GF-D8 (cell line): ENCODE measurements at places on chromosomes 5 and 9.

GRCh38 chr9:34499076-34499475 is 23.7 kb downstream of the ENHO start:
- DNase-seq = no peak

DNA sequence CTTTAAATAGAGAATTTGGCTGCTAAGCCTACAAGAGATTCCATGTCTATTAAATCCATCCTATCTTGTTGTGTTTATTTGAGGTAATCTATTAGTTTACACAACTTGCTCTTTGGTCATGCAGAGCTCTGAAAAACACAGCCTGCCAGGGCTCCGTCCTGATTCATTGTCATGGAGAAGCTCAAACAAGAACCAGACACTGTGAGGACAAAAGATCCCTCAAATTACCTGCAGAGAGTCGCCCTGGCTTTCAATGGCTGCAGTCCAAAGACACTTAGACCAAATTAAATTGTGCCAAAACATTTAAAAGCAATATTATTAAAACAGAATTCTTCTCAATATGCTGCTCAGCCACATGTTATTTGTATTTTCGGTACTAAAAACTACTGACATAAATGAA is 60.1 kb downstream of the CDH18 start:
- no peak for DNase-seq

DNA sequence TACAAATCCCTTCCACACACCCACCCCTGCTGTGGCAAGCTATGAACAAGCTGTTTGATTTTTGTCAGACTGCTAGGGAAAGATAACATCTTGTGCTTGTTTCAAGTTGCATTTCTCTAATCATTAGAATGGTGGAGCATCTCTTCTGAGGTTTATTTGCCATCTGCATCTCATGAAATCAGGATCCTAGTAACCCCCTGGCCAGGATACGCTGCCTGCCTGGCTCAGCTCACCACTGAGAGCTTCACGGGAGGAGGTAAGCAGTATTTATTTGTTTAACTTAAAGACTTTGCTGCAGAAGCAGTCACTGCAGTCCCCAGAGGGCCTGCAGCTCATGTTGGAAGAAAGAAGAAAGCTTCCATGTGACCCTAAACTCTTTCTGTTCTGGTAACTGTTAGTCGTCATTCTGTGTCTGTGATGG is 83.3 kb upstream of the CXCL14 start:
- DNase-seq = no peak

DNA sequence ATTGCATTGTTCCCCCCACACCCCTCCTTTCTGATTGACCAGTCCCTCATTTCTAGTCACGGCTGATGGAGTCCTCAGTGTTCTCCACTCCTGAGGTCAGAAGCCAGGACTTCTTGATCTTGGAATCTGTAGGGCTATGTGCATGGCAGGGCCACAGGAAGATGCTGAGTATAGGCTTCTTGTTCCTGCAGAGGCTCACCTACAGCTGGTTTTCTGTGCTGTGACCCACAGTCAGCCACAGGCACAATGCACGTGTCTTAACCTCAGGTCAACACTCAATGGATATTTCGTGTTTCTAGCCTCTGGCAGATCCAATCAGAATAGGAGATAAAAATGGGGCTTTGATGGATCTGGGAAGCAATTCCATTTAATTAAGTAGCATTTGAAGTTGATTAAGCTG is 14.3 kb upstream of the CXCL14 start:
- no peak for DNase-seq

- no peak for DNase-seq
Observed at GRCh38 chr5:180950291-180950949, 38.2 kb upstream of the BTNL3 start.

GRCh38 chr9:103992938-103993579 is 101.0 kb upstream of the SMC2 start:
- DNase-seq = no peak

GRCh38 chr5:132477784-132478365 is 12.7 kb downstream of the IRF1 start:
- DNase-seq = no peak

DNA sequence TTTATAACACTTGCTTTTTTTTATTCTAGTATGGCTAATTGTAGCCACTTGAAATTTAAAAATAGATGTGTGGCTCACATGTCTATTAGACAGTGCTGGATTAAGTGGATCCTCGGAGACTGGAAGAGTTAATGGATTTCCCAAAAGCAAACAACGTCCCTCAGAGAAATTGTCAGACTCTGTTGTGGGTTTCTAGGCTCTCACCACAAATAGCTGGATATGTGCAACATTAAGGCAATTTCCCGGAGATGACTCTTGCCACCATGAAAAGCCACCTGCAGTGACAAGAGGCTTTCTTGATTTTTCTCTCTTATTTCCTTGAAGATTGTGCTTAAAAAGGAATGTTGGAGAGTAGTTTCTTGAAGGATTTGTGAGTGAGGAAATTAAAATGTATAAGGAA is 43.2 kb downstream of the TMEM167A start:
- no peak for DNase-seq

DNA sequence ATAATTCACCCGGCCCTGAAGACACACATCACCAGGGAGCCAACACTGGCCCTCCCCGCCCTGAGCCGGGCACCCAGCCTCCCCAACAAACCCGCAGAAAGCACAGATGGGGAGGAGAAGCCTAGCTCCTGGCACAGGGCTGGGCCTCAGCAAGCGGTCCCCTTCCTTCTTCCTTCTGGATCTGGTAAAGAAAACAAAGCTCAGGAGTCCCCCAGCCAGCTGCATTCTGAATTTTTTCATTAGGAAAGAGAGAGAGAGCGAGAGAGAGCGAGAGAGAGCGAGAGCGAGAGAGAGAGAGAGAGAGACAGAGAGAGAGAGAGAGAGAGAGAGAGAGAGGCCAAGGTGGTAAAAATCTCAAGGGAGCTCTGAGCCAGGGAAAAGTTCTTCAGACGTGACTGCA is 195.7 kb downstream of the CRB2 start:
- no peak for DNase-seq

DNA sequence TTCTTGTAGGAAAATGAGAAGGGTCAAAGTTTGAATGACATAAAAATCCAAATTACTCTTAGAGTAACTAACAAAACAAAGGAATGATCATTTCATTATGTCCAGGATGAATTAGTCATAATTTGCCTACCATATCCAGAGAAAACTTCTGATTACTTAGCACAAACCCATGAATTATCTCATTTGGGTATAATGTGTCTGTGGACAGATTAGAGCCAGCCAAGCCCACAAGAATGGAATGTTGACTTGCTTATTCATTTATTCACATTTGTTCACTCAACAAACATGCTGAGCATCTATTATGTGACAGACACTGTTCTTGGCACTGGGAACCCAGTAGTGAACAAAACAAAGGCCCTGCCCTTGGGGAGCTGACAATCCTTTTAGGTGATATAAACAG is 87.4 kb downstream of the APBA1 start:
- no peak for DNase-seq

- DNase-seq = no peak
Observed at GRCh38 chr9:126451316-126451885, 124.8 kb downstream of the MVB12B start.

GRCh38 chr5:58326022-58326421 is 133.9 kb downstream of the PLK2 start:
- no peak for DNase-seq

GRCh38 chr9:100394816-100395215 is 32.1 kb upstream of the MSANTD3 start:
- DNase-seq = peak; percentile 19

GRCh38 chr9:35027860-35028259 is 38.3 kb downstream of the DNAJB5 start:
- no peak for DNase-seq

DNA sequence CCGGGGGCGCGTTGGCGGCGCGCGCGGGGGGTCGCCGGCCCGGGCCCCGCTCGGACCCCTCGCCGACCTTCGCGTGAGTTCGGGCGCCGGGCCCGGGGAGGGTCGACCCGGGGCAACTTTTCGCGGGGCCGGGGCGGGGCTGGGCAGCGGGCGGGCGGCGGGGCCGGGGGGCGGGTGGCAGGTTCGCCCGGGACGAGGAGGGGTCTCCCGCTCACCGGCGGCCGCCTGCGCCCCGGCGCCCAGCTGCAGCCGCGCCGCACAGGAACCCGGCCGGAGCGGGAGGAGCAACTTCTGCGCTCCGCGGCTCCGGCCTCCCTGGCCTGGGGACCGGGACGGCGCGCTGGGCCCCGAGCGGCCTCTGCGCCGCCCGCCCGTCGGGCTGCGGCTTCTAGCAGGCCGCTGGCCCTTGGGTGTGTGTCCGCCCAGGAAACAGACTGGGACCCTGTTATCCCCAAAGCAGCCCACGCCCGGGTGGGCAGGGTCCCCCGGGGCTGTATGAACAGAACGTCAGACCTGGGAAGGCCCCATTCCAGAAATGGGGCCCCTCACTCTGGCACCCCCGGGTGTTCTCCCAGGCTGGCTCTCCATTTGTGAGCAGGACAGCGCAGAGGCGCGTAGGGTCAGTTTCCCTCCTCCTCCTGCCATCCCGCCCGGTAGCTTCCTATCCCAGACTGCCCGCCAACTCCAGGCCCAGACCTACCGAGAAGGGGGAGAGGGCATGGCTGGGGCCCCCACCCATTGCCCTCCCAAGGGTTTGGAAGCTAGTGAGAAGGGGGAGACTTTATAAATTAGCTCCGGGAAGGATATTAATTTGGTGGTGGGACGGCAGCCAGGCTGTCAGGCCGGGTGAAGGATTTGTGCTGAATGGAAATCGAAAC is 708 bp downstream of the RXRA start:
- no peak for DNase-seq

GRCh38 chr5:79613549-79613948 is 1.3 kb downstream of the TENT2 start:
- no peak for DNase-seq

GRCh38 chr9:70135176-70135575 is 91.5 kb downstream of the MAMDC2 start:
- DNase-seq = no peak

GRCh38 chr5:74075501-74076484 is 449.8 kb downstream of the ARHGEF28 start:
- no peak for DNase-seq

DNA sequence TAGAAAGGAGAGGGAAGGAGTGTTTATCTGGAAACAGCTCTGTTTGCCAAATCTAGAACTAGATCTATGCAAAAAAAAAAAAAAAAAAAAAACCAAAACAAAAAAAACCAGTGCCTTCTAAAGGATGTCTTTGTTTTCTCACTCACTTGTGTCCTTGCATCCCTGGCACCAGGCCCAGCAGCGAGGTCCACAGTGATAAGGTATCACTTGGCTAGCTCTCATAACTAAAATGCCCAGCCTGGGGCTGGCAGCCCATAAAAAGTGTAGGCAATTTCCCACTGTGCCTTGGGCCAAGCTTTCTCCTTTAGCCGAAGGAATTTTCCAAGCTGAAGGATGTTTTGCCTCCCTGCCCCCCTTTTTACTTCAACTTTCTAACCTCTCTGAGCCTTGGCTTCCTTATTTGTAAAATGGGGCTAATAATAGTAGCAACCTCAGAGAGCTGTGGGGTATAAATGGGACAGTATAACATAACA is 20.8 kb downstream of the RGS3 start:
- no peak for DNase-seq

GRCh38 chr5:156682971-156683370 is 167.1 kb upstream of the PPP1R2B start:
- no peak for DNase-seq

DNA sequence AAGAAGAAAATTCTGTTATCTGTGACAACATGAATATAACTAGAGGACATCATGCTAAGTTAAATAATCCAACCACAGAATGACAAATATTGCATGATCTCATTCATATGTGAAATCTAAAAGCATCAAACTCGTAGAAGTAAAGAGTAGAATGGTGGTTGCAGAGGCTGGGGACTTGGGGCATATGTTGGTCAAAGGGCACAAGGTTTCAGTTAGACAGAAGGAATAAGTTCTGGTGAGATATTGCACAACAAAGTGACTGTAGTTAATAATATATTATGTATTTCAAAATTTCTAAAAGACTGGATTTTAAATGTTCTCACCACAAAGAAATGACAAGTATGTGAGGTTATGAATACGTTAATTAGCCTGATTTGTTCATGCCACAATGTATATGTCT is 24.8 kb downstream of the GRIA1 start:
- DNase-seq = no peak

DNA sequence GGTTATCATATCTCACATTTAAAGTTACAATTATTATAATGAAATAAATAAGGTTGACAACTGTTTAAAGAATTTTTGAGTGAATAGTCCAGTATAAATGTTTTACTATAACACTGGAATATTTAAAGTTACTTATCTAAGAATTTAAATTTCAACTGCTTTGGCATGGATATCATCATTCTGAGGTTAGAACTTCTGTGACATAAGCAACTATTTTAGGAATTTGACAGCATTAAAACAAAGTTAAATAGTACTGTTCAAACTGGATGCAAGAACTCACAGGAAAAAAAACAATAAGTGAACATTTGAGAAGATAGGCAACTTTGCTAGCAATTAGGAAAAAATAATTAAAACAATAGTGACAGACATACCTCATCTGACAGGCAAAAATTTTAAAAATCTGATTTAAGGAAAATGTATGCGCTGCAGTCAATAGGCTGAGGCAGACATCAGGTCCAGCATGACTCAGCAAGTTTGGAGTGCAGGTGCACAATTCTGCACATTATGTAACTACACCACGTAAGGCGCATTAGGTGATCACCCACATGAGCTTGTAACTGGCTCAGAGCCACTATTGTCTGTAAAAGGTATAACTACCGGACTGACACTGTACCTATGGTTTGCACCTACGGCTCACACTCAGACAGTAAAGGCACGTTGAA is 180.6 kb downstream of the PDE4D start:
- no peak for DNase-seq

- DNase-seq = no peak
Observed at GRCh38 chr5:135348918-135349317, 50.1 kb downstream of the MACROH2A1 start.

- no peak for DNase-seq
Observed at GRCh38 chr5:36301858-36302603, at the start of gene RANBP3L. Gene RANBP3L (minus strand): TSS chr5:36301902. CDS start chr5:36301416, 486 bp downstream.

DNA sequence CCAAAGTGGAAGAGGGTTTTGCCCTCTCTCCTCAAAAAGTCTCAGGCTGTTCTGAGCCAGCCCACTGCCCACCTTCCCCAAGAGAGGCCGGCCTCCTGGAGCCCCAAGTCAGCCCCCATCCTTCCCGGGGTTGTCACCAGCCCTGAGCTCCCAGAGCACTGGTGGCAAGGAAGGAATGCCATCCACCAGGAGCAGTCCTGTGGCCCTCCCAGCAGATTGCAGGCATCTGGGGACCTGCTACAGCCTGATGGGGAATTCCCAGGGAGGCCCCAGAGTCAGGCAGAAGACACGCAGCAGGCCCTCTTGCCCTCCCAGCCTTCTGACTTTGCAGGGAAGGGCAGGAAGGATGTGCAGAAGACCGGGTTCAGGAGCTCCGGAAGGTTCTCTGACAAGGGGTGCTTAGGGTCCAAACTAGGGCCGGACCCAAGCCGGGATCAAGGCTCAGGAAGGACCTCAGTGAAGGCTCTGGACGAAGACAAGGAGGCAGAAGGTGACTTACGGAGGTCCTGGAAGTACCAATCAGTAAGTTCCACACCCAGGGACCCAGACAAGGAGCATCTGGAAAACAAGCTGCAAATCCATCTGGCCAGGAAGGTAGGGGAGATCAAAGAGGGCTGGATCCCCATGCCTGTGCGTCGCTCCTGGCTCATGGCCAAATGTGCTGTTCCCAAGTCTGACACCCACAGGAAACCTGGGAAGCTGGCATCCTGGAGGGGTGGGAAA is 3.7 kb downstream of the SPATA31E1 start:
- no peak for DNase-seq

GRCh38 chr9:9603345-9603744 is 1009.5 kb downstream of the PTPRD start:
- no peak for DNase-seq
